ENCODE measurements at places on chromosomes 6 and 20. TPM values are rescaled to one million over a fixed set of nuclear protein-coding genes. Genes with fewer than 3 reads are reported as not detected.

- DNase-seq, result no peak
Observed at GRCh38 chr6:7264686-7265384, 48.2 kb downstream of the SSR1 start.

DNA sequence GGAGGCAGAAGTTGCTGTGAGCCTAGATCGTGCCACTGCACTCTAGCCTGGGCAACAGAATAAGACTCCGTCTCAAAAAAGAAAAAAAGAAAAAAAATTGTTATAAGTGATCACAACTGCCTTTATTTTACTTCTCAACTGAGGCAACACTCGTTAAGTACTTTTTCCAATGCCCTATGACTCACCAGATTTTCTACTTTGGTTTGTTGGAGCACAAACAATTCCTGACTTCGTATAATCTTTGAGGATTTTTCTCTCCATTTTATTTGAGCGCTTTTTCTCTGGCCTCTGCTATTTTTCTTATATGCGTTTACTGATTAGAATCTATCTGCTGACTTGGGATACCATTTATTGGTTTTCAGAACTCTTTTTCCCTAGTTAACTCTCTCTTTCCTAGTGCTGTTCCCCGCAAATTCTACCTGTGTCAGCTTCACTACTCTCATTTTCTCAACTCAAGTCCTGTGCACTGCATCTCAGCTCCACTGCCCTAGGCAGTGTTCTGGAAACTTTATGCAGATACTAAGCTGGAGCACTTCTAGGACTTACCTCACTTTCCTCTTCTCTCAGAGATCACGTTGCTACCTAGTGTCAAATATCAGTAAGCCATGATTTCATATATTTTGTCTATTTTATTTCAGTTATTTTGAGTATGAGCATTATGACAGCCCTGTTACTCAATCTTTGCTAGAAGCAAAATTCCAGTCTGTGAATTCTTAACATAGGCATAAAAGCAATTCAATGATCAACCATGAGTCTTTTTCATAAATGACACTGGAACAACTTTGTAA, 1120.1 kb upstream of the CITED2 start:
- no peak for DNase-seq

DNA sequence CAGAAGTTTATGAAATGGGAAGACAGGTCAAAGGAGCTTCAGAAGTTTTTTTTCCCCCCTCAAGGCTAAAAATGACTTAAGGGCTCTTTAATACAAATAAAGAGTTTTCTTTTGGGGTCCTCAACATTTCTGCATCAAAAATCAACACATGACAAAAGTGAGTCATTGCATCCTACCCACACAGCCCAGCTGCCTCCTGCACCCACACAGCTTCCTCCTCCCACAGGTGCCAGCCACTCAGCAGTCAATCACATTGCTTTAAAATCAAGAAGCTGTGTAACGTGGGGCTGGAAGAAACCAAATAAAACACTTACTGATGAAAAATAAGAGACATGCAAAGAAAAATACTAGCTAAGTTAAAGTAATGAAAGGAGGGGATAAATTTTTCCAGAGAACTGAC, 68.5 kb downstream of the MAP3K5 start:
- no peak for DNase-seq

GRCh38 chr6:42689371-42689770, 33.0 kb downstream of the PRPH2 start:
- DNase-seq, result no peak

- DNase-seq, result no peak
Observed at GRCh38 chr6:157955675-157956074, 26.0 kb upstream of the SYNJ2 start.

DNA sequence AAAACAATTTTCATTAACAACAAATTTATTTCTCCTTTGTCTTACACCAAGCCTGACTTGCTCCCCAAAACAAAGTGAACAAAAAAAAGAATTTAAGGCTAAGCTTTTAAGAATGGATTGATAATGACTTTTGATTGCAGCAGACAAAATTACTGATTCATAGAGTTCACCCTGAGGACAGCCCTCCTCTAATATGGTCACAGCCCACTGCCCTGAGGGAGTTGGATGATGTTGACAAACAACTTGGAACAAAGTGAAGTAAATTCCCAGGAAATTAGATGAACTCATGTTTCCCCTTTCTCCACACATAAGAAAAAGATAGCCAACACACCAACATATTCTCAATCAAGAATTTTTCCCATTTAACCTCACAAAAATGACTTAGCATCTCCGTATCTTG, 7.7 kb upstream of the ISM1 start:
- DNase-seq, result no peak

- DNase-seq, result no peak
Observed at GRCh38 chr6:32775071-32775470, 11.7 kb upstream of the HLA-DQB2 start.

DNA sequence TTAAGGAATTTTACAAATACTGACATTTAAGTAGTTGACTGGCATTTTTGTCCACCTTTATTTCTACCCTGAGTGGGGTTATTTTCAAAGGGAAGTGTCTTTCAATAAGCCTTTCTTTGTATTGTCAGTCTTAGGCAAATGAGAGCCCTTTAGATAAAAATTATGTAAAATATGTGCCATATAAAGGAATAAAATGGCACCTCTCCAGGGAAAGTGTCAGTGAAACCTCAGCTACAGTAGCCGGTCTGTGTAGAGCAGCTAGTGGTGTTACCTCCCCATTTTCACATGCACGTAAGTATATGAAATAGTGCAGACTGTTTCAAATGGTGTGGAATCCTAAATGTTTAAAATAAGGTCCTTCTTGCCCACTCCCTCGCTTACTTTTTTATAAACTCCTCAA, 5.0 kb downstream of the FAM217B start:
- no peak for DNase-seq

Gene ZC3H12D
- 0.07 TPM for total RNA-seq

Gene MYBL2
- total RNA-seq, result 30.6 TPM

Gene SLC22A2
- total RNA-seq, result 0.18 TPM

Gene L3MBTL3
- total RNA-seq, result 5.2 TPM

Gene HMGCLL1
- total RNA-seq, result 16.2 TPM
